HFFc6 (cell line): ENCODE measurements at places on chromosomes 6 and 20.

DNA sequence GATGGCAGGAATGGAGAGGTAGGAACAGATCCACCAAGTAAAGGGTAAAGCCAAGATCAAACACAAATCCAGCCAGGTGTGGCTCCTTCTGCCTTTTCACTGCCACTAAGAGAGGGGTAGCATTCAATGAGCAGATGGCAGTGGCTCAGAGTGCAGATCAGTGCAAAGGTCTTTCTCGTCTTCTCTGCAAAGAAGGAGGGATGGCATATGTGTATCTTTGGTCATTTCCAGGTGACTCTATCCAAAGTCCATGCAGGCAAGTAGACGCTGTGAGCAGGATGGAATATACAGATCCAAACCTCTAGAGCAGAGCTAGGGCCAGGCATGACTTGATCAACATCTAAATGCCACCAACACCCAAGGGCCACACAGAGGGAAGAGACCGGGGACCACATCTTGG, 6.9 kb downstream of the BANF2 start:
- DNase-seq, result no peak

GRCh38 chr6:10410207-10411050, 4.4 kb downstream of the TFAP2A start:
- DNase-seq, result no peak

DNA sequence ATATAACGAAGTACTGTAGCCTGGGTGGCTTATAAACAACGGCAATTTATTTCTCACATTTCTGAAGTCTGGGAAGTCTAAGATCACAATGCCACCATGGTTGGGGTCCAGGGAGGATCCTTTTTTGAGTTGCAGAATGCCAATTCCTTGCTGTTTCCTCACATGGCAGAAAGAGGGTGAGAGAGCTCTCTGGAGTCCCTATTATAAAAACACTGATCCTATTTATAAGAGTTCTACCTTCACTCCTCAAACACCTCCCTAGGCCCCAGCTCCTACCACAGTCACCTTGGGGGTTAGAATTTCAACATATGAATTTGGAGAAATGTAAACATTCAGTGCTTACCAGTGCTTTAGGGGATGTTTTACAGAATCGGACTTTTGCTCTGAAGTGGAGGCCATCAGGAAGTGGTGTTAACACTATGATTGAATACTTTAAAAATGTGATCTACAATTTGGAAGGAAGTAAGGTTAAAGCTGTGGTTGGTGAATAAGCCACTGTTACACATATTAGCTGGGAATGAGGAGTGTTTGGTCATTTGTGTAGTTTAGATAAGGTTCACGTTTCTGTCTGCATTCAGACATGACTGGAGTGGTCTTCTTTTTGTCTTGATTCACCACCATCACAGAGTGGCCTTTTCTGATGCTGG, 79.9 kb upstream of the SPTLC3 start:
- peak; percentile 25 for DNase-seq

- no peak for DNase-seq
Measured at GRCh38 chr20:21099751-21100577, 6.2 kb downstream of the LINC00237 start.

DNA sequence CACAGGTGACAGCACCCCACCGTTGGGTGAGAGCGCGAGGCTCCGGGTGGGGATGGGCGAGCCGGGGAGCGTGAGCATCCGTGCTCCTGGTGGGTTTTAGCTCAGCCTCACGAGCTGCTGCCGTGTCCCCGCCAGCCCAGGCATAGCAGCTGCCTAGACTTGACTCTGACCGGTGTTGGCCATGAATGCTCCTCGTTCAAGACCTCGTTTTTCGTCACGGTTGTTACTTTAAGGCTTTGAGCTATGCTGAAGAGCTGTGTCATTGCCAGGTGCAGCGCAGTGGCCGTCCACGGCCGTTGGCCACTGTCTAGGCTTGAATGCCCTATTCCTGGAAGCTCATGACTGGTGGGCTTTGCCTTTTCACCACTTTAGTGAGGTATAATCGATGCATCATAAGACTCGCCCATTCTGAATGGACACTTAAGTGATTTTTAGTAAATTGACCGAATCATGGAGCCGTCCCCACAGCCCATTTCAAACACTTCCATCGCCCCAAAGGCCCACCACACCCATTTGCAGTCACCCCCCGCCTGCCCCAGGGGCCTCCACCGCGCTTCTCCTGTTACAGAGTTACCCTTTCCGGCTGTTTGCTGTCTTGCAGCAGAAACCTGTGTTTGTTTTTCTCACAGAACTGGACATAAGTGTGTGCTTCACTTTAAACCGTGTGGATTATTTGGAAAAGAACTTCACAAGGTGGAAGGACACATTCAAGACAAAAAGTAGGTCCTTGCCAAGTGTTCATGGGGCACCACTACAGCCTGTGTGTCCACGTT, 21.4 kb upstream of the ADRM1 start:
- DNase-seq, result no peak

- DNase-seq, result peak; percentile 31
Measured at GRCh38 chr20:43408848-43409576, 48.7 kb upstream of the SRSF6 start.

- DNase-seq, result no peak
Measured at GRCh38 chr6:145315982-145316600, 419.2 kb downstream of the EPM2A start.
